ENCODE measurements at places on chromosomes 7 and 10. TPM values are rescaled to one million over a fixed set of nuclear protein-coding genes. Genes with fewer than 3 reads are reported as not detected.

- DNase-seq: no peak
Measured at GRCh38 chr10:16570731-16571130, 49.1 kb upstream of the C1QL3 start.

DNA sequence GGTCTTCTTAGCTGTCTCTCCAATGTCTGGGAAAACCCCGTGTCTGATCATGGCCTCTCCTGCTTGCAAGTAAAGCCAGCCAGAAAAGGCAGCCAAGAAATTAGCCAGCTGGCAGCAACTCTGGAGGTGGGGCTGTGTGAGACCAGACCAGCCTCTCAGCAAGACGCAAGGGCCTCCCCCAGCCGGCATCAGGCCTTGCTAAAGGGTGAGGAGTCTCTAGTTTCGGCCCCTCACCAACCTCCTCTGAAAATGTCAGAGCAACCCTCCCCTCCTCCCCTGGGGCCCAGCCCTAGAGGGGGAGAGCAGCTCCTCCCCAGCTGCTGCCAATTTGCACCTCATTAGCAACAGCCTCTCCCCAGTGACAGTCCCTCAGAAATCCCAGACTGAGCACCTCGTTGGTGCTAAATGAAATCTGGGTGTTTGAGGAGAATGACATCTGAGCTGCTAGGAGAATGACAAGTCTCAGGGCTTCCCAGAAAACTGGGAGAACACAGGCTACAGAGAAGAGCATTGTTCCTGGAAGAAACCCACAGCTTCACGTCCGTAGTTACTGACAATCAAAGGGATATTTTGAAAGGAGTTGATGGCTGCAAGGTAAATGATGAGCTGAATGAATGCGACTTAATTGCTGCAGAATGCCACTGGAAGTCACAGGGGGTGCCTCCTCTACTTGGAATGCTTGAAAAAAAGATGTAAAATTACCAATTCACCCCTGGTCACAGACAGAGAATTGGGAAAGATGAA, 25.9 kb downstream of the DGKI start:
- DNase-seq: peak; percentile 94

GRCh38 chr7:104252409-104253134, 44.8 kb upstream of the ORC5 start:
- DNase-seq: no peak

DNA sequence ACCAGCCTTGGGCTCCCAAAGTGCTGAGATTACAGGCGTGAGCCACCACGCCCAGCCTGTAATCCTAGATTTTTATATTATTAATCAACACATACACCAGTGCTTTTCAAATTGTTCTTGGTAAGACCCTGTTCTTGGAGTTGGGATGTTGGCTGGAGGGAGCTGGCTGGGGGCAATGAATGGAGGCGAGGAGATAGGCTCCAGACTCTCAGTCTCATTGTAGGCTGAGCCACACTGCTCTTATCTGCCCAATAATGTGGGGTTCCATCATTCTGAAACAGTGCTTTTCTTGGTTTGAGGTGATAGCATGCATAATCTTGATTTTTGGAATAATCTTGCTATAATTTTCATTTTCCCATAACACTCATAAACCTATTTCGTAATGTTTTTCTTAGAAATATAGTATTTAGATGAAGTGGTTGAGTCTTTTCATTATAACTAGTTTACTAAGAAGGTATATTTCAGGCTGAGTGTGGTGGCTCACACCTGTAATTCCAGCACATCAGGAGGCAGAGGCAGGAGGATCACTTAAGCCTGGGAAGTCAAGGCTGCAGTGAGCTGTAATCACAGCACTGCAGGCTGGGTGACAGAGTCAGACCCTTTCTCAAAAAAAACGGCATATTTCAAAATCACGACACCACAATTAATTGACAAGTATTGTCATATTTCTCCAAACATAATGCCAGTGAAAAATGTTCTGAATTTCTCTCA, 65.1 kb upstream of the LYZL2 start:
- DNase-seq: no peak

GRCh38 chr7:134696261-134696660, 49.6 kb downstream of the BPGM start:
- DNase-seq: peak; percentile 64

GRCh38 chr10:132551808-132552130, 14.2 kb downstream of the INPP5A start:
- DNase-seq: peak; percentile 42

DNA sequence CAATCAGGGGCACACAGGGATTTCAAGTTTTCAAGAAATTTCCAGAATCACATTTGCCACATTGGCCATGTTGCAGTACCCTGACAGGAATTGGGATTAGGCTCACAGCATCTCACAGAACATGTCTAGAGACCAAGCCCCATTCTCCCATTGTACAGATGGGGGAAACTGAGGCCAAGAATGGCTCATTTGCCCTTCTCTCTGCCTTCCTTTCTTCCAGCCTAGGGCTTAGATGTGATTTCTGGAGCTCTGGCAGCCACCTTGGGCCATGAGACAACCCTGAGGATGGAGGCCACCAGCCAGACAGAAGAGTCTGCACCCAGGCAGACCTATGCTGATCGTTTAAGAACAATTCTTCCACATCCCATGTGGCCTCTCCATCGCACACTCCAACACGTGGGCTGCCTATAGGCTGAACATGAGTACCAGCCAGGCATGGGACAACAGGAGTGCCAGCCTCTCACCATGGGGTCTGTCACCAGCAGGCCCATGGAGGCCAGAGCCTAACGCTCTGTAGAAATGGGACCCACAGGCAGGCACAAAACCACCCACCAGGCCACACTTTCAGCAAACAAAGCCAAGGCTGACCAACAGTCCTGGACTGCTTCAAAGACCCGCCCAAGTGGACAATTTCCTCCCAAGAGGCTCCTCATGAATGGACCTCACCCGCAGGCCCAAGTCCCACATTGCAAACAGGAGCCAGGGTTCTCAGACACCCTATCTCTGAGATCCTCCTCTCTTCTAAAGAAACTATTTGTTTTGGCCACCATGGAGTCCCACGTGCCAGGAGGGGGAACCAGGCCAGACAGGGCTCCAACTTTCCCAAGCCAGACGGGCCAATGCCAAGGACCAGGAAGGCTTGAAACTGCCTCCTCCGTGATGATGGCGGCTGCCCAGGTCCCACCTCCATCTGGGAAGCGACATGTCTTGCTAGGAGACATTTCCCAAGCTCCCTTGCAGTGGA, 20.7 kb downstream of the PDGFA start:
- peak; percentile 33 for DNase-seq

DNA sequence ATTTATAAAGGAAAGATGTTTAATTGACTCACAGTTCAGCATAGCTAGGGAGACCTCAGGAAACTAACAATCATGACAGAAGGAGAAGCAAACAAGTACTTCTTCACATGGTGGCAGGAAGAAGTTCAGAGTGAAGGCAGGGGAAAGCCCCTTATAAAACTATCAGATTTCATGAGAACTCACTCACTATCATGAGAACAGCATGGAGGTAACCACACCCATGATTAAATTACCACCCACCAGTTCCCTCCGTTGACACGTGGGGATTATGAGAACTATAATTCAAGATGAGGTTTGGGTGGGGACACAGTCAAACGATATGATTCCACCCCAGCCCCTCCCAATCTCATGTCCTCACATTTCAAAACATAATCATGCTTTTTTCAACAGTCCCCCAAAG, 124.2 kb upstream of the PCGF5 start:
- no peak for DNase-seq

DNA sequence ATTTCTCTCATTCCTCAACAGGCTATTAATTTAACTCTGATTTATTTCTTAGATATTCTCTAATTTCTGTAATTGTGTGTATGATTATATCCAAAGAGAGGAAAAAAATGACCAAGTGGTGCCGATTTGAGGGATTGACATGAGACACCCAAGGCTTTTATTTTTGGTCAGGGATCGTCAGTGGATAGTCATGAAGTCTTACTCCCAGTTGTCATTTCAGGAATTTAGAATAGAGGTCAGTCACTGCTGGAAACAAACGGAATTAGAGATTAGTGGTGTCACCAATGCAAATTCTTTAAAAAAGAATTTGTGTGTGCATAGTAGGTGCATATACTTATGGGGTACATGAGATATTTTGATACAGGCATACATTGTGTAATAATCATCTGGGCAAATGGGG, 26.8 kb upstream of the AGR3 start:
- no peak for DNase-seq

- no peak for DNase-seq
Measured at GRCh38 chr7:84088802-84089201, 105.8 kb downstream of the SEMA3A start.

- no peak for DNase-seq
Measured at GRCh38 chr7:39589323-39590111, 23.3 kb downstream of the YAE1 start.

GRCh38 chr7:1531979-1532455, 1.5 kb downstream of the MAFK start:
- no peak for DNase-seq

Gene VWDE
- 9.3 TPM for total RNA-seq

Gene MRPS24
- total RNA-seq: 159 TPM

Gene DPYSL4
- 6.8 TPM for total RNA-seq

Gene REEP3
- total RNA-seq: 27.6 TPM

Gene HABP2
- not detected for total RNA-seq
